Left colon (tissue), 2 donors: ENCODE measurements at places on chromosomes 3 and 15. TPM values are rescaled to one million over a fixed set of nuclear protein-coding genes. Genes with fewer than 3 reads are reported as not detected.

GRCh38 chr3:143849854-143850549, 1.7 kb upstream of the SLC9A9 start:
- DNase-seq = no peak

DNA sequence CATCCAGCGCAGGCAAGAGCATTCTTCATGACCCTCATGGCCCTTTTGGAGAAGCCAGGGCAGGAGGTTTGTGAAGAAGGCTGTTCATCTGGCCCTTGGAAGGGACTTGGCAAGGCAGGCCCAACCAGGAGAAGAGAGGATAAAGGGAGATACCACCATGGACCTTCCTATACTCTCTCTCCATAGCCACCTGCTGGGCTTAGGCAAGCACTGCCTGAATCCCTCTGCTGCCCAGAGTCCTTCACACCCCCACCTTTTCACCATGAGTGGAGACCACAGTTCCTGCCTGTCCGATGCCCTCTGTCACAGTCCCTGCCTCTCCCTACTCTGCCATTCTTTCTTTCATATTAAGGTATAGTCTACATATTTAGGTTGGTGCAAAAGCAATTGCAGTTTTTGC, 10.6 kb upstream of the SFMBT1 start:
- no peak for DNase-seq

Gene MST1R
- total RNA-seq = 124 TPM

GRCh38 chr15:37199545-37199944, 99.2 kb upstream of the MEIS2 start:
- DNase-seq = no peak

- DNase-seq = no peak
Measured at GRCh38 chr15:84795186-84795585, 22.0 kb upstream of the ALPK3 start.

Gene MCF2L2
- total RNA-seq = 1.1 TPM

GRCh38 chr15:62348118-62348517, 183.0 kb upstream of the C2CD4B start:
- no peak for DNase-seq

- DNase-seq = no peak
Measured at GRCh38 chr3:107045791-107046190, 331.4 kb upstream of the CCDC54 start.
